EL (cell line): ENCODE measurements at places on chromosomes 6 and 20.

DNA sequence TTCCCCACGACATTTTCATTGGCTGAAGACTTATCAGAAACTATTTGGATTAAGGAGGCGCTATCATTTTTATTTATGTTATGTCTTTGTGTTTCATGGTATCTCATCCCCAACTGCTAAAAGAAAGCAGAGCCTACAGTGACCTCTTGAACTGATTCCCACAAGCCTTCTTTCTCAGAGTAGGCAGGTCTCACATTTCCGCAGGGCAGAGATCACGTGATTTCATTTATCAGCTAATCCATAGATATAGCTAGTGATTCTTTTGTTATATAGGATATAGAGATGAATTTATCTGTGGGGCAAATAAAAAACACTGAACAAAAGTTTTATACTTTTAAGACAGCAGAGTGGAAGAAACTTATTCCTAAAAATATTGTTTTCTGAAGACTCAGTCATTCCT lies 25.0 kb upstream of the POPDC3 start:
- DNase-seq = no peak

DNA sequence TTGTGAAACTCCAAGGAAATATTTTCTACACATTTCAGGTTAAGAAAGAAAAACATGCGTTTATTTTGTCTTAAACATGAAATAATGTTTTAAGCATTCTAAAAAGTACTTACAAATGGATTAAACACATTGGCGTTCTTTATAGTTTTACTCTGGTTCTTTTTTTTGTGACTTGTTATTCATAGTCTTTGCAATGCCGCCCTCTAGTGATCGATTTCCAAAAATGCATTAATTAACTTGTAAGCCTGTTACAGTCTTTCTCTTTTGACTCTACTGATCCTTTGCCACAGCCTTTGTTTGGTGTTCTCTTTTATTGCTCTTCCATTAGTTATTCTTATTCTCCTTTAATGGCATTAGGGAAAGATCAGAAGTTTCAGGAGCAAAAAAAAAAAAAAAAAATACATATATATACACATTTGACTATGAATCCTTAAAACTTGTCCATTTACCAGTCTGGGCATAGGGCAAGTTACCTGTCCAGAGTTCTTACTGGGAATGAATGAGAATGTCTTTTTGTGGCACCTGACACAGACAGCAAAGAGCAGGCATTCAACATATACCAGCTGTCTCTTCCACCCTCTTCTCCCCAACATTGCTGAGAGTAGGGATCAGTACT lies 59.9 kb downstream of the MACROD2 start:
- peak; percentile 56 for DNase-seq

GRCh38 chr6:40669343-40669742 lies 82.2 kb upstream of the LRFN2 start:
- no peak for DNase-seq

DNA sequence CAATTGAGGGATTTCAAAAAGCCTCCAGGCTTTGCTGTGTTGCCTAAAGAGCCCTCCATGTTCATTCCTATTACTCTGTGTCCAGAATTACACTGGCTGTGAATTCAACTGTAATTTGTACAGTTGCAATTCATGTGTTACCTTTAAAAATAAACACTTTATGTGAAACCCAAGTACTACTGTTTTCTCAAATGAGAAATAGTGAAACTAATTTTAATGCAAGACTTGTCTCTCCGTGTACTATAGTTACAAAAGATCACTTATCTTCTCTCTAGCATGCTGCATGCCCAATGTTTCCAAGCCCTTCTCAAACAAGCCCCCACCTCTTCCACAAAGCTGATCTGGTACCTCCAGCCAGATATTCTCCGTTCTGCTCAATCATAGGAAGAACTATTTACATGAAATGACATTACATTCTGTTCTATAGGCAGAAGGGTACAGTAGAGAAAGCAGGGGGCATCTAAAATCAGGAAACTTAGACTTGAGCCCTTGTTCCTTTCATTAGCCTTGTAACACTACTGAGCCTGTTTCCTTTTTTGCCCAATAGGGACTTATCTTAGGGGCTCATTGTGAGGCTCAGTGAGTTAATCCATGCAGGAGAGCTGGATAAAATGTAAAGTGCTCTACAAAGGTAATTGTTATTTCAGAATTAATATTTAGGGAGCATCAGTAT lies 12.3 kb upstream of the COL9A1 start:
- DNase-seq = no peak

- DNase-seq = no peak
Observed at GRCh38 chr6:52423448-52423847, 3.3 kb downstream of the EFHC1 start.
